NCI-H524 treated with DMSO at 0.1 percent for 48 hours (cell line): ENCODE measurements at places on chromosomes 6 and 20.

DNA sequence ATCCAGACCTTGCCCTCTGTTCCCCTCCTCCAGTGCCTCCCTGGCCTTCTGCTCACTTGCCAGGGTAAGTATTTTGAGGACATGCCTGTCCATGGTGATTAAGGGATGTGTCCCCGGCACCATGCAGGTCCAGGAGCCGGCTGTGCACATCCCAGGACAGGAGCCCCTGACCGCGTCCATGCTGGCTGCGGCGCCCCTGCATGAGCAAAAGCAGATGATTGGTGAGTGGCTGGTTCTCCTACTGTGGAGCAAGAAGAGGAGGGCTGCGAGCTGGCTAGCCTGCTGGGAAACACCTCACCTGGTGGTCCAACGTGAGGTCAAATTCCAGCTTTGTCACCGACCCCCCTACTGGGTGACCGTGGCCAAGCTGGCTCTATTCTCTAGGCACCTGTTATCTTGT is 23.7 kb downstream of the TOMM34 start:
- no peak for DNase-seq

DNA sequence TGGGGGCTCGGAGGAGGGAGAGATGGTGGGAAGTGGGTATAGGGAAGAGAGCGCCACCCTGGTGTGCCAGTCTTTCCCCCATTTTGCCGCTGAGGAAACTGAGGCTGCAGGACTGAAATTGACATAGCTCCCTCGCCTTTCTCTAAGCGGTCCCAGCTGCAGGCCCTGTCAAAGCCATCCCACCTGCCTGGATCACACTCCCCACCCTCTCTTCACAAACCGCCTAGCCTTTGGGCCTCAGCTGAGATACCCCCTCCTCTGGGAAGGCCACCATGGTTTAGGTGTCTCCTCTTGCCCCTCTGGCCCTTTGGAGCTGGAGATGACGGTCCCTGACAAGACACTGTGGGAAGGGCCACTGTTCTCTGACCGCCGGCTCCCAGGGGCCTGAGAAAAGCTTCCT is 16.9 kb downstream of the SRC start:
- DNase-seq = no peak

DNA sequence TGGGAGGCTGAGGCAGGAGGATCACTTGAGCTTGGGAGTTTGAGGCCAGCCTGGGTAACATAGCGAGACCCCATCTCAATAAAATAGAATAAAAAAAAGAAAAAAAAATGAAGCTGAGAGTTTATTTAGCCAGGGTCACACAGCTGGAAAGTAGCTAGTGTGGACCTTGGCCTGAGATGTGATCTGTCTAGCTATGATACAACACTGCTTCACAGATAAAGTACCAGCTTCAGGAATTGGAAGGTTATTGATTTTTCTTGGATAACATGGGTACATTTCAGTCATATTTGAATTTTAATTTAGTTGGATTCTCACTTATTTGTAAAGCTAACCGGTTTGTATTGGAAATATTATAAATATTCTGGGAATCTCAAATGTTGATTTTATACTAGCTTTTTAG is 5.1 kb downstream of the FARS2 start:
- DNase-seq = no peak

GRCh38 chr6:74409447-74409846 is 713.4 kb downstream of the CD109 start:
- DNase-seq = no peak

DNA sequence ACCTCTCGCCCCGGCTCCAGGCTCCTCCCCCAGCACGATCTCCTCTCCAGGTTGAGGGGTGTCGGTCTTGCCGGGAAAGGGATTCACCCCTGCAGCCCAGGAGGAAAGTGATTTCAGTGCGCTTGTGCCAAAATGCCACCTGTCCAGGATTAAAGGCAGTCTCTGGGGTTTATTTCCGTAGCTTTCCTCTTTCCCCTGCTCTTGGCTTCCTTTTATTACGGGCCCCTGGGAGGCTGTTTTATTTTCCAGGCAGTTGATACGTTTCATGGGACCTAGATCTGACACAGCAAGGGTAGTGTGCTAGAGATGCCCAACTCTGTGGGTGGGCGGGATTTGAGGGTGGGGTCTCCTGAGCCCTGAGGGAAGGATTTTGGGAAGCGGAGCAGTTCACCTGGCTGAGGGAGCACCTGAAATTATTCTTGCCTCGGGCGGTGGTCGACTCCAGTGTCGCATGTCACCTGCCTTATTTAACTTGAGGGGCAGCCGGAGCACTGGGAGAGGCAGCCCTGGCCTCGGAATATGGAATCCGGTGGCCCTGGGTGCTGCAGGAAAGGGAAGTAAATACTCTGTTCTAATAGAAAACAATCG is 9.5 kb upstream of the NKX2-2 start:
- DNase-seq = no peak

DNA sequence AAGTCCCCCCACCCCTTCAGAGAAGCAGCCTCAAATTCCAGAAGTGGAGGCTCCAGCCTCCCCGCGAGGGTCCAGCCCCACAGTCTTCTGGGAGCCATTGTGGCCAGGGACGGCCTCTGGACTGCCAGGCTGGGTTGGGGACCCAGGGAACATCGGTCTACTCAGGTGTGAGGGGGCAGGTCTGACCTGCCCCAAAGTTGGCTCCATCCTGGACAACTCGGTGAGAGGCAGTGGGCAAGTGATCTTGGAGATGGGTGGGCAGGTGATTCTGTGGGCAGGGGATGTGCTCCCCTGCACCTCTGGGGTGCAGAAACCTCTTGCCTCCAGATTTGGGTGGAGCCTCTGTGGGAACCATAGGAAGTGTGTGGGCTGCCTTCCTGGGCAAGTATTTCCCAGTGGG is 12.2 kb upstream of the SLC22A7 start:
- DNase-seq = no peak

DNA sequence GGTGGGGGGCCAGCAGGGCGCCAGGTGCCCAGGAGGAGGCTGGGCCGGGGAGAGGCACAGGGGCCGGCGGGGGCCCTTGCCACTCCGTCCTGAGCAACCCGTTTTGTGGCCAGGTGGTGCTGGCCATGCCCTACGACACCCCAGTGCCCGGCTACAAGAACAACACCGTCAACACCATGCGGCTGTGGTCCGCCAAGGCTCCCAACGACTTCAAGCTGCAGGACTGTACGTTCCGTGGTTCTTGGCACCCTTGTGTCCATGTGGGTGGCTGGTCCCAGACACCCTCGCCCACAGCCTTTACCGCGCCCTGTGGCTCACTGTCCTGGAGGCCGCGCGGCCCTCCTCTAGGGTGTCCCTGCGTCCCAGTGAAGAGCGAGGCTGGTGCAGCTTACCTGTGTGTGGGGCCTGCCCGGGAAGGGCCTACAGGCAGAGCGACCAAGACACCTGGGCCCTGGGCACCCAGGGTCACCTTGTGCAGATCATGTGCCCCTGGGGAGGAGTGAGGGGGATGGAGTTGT is 28.7 kb downstream of the PYGB start:
- DNase-seq = no peak

- DNase-seq = no peak
Observed at GRCh38 chr20:33345342-33345741, 56.0 kb downstream of the CDK5RAP1 start.

GRCh38 chr6:149951096-149951495 is 9.3 kb downstream of the ULBP2 start:
- DNase-seq = no peak

DNA sequence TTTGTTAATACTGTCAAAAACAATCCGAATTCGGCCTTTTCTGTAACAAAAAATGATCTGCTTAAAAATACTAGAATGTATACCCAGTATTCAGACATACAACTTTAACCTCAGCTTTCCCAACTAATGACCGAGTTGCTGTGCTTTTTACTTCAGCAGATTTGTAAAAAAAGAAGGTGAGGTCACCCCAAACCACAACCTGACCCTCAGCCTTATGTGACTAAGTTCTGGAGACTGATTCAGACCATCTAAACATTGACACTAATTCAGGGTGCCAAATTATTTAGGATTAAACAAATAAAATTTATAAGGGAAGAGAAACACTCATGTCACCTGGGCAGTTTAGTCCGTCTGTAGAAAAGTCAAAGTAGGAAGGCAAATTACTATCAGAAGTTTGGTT is 7.7 kb downstream of the CCN6 start:
- DNase-seq = no peak

DNA sequence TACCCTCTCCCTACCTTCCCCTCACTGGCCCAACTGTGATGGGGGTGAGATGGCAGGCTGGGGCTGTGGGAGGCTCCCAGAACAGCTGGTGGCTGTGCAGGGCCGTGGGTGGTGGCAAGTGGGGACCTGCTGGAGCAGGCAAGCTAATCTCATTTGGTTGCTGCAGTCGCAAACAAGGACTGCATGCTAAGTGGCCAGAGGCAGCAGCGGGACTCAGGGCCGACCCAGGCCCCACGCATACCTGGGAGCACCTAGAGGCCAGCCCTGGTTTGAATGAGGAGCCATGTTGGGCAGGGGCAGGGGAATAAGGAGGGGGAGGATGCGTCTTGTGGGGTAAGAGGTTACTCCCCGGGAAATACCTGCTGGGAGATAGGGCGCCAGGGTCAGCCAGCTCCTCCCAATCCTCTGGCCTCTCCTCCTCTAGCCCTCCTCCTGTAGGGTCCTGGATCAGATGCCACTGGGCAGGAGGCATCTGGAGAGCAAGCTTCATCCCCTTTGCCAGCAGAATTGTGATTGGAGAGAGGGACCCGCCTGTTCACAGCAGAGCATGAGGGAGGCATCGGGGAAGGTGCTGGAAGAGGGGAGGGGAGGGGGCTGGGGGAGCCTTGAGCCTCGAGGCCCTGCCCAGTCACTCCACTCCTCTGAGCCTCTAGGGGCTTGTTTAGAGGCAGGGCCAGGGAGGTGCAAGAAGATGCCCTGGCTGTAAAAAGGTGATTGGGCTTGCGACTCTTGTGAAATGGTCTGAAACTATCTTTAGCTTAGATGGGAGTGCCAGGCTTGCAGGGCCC is 24.3 kb upstream of the CDH22 start:
- DNase-seq = peak; percentile 59

DNA sequence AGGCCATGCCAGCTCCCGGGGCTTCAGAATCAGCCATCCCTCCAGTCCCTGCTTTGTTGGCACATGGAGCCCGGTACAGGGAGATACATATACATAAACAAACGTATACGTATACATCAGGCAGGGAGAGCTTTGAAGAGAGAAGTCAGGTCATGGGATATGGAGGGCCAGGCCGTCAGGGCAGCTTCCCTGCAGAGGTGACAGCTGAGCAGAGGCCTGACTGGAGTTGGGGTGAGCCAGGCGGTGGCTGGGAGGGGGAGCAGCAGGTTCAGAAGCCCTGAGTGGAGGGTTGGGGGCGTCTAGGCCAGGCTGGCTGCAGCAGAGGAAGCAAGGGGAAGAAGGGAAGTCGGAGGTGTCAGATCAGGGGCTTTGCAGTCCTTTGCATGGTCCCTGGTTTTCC is 61.7 kb downstream of the STK35 start:
- no peak for DNase-seq

DNA sequence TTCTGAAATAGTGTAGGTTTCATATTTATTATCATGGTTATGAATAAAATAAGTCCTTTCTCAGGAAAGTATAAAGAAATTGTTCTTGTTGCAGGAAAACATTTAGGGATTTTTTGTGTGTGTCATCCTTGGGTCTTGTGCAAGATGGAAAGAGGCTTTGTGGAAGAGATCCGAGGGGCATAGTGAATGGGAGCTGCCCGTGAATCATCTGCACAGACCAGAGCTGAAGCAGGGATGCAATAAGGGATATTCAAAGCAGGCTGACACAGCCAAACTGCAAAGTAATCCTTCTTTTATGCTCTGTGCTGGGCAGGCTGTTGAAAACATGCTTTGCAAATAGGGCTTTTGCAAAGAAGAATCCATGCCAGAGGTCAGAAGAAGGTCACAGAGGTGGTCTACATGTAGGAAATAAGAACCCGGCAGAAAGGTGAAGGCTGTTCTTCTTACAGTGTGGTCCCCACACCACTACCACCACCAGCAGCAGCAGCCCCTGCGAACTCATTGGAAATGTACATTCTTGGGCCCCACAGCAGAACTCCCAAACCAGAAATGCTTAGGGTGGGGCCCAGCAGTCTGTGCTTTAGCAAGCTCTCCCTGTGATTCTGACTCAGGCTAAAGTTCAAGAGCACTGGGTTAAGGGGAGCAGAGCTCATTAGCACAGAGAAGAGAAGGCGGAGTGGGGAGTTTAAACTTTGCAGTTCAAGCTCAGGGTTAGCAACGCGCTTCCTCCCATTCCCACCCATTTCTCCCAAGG is 237.6 kb downstream of the QKI start:
- no peak for DNase-seq

GRCh38 chr6:139547122-139547776 is 172.8 kb upstream of the CITED2 start:
- no peak for DNase-seq

DNA sequence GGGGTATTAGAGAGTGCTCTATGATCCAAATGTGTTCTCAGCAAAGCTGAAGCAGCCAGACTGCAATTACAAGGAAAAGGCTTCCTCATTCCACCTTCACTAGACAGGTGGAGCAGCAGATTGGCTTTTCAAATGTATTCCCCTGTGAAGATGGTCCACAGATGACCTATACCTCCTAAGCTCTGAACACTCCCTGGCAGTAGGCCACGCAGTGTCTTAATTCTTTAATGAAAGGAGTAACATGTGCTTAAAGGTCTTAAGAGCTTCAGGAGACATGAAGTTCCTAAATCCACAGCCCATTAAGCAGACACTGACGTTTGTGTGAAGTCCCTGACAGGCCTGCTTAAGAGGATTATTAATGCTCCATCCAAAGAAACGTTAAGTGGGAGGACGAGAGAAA is 138.9 kb upstream of the NUP153 start:
- peak; percentile 98 for DNase-seq

- DNase-seq = no peak
Observed at GRCh38 chr6:151026041-151026663, 160.7 kb downstream of the MTHFD1L start.

DNA sequence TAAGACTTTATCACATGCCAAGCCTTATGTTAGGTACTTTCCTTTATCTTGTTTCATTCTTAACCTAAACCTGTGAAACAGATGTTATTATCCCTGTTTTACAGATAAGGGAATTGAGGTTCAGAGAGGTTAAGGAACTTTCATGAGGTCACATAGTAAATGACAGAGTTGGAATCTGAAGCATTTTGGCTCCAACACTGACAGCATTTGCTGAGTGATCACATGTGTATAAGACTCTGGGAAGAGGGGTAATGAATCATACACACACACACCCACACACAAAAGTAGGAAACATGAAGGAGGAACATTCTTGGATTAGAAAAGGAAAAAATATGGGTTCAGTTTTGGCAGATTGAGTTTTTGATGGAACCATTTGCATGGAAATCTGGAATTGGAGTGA is 212.5 kb downstream of the GJA1 start:
- no peak for DNase-seq
